ENCODE measurements at places on chromosomes 13 and 19. TPM values are rescaled to one million over a fixed set of nuclear protein-coding genes. Genes with fewer than 3 reads are reported as not detected.
A peak's percentile ranks its signal among the peaks of the same experiment; 100 is the strongest.

- DNase-seq: no peak
Observed at GRCh38 chr13:45500492-45501174, 35.9 kb downstream of the COG3 start.

GRCh38 chr13:71082631-71083030 lies 784.4 kb downstream of the DACH1 start:
- no peak for DNase-seq

DNA sequence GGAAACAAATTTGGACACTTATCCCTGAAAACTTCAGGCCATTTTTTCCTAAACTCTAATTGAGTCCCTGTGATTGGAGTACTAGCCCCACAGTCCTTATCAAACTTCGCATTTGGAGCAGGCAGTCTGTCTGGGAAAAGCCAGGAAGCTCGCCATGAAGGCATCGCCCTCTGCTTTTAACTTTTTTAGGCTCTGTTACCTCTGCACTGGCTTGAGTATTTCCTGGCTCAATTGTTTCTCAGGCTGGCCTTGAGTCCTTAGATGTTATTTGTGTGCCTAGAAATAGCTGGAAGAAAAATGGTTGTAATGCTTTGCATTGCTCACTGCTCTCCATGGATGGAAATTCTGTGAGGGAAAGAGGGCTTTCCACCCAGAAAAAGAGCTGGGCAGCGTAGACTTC lies 24.2 kb downstream of the ACTN4 start:
- no peak for DNase-seq

GRCh38 chr13:110259651-110260050 lies 47.3 kb downstream of the COL4A1 start:
- DNase-seq: no peak

- no peak for DNase-seq
Observed at GRCh38 chr13:23656637-23657371, 86.6 kb downstream of the TNFRSF19 start.

DNA sequence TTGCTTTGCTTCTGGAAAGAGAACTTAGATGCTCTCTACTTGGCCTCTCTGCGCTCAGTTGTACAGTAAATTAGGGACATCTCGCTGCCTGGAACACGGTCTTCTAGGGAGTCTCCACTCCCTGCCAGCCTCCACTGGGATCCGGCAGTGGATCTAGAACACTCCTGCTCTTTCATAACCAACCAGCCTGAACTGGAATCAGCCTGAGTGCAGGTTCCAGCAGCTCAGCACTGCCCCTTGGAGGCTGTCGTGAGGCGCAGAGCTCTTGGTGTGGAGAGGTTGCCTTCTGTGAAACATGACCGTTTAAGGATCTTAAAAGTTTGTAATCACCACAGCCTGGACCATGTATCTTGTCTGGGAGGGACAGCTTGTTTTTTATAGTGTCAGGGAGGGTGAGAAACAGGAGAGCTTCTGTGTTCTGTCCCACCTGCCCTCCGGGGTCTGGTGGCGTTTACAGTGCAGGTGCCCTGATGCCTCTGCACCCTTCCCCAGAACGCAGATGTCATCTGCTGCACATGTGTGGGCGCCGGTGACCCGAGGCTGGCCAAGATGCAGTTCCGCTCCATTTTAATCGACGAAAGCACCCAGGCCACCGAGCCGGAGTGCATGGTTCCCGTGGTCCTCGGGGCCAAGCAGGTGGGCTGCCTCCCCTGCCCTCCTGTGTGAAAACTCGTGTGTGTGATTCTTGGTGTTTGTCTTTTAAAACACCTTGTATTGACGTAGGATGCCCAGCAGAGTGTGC lies 24.8 kb downstream of the UPF1 start:
- no peak for DNase-seq

GRCh38 chr13:34276764-34277163 lies 458.8 kb downstream of the RFC3 start:
- no peak for DNase-seq

GRCh38 chr19:4216846-4217245 lies 12.5 kb upstream of the EBI3 start:
- DNase-seq: no peak

GRCh38 chr13:79782541-79783205 lies 301.7 kb downstream of the NDFIP2 start:
- peak; percentile 75 for DNase-seq

DNA sequence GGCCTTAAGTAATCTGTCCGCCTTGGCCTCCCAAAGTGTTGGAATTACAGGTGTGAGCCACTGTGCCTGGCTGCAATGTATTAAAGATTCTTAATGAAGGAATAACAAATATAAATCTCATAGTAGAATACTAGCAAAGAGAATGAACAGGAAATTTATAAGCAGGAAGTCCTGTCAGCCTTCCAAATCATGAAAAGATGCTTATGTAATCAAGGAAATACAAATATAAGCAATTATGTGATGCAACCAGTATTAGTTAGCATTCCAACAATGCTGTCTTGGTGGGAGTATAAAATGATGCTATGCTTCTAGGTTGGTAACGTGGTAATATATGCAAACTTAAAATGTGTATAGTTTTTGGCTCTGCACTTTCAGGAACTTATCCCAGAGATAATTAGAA lies 133.8 kb downstream of the PDS5B start:
- no peak for DNase-seq

- DNase-seq: no peak
Observed at GRCh38 chr13:23960566-23961156, 63.4 kb upstream of the C1QTNF9B start.

Gene ATP4A
- not detected for total RNA-seq

Gene ADGRE1
- total RNA-seq: 1.8 TPM
